ENCODE measurements at places on chromosomes 1 and 21.

- DNase-seq, result no peak
Observed at GRCh38 chr1:235919127-235919832, 52.6 kb upstream of the LYST start.

DNA sequence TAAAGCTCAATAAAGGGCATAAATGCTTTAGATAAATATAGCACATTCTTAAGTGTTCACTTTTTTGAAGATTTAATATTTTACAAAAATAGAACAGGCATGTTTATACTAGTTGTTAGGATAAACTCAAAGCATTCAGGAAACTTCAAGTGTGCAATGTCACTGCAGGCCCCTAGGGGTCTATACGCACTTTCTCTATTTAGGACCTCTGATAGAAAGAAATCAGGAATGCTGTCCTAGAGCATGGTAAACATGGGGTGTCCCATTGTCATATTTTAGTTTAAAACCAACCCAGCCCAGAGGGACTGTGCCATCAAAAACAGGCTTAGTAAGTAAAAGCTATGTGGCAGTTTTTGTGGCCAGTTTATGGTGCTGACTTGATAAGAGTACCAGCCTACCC is 102.2 kb downstream of the BARHL2 start:
- no peak for DNase-seq

- DNase-seq, result no peak
Observed at GRCh38 chr1:112767646-112768045, 52.5 kb upstream of the PPM1J start.

- no peak for DNase-seq
Observed at GRCh38 chr21:33022828-33023573, 2.7 kb upstream of the OLIG2 start.

DNA sequence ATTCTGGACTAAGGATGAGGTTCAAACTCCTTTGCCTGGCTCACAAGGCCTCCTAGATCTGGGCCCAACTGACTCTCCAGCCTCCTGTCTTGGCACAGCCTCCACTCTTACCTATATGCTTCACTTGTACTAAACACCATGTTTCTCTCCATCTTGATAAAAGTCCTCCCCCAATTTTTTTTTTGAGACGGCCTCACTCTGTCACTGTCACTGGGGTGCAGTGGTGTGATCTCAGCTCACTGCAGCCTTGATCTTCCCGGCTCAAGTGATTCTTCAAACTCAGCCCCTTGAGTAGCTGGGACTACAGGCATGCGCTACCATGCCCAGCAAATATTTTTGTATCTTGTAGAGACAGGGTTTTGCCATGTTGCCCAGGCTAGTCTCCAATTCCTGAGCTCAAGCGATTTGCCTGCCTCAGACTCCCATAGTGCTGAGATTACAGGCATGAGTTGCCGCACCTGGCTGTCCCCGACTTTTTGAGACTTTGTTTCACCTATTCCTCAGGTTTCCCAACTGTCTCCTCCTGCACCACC is 39.7 kb downstream of the CD34 start:
- no peak for DNase-seq

DNA sequence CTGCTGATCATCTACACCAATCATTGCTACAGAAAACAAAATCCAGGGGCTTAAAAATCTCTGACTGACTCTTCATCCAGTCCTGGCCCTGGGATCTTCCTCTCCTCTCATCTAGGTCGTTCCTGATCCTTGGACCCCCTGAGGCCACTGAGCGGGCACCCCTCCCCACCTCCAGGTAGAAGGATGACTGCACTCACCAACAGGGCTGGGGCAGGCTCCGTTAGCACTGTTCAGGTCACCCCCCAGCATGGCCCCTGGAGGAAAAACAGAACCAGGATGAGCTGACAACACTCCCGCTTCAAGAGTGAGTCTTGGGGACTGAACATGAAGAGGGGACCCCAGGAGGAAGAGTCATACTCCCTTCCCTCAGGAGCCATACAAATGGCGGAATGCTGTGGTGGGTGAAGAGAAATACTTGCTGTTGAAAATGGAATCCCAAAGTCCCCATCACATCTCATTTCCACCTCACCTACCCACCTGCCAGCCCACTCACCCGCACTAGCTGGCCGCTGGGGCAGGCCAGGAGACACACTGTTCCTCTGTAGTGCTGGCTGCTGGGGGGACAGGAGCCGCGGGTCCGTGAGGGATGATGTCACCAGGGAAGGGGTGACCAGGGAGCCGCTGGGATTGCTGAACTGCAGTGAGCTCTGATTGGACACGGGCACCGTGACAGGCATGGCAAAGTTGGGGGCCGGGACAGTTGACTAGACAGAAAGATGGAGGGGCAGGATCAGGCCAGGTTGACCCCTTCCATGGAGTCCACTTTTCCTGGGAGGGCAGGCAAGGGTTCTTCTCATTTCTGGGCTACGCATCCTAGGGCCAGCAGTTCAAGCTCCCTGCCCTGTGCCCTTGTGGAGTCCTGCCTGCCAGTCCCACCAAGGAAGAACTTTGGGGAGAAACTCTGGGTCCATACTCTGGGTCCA is 21.2 kb downstream of the MEF2D start:
- no peak for DNase-seq

GRCh38 chr1:199157494-199157893 is 518.7 kb downstream of the PTPRC start:
- DNase-seq, result no peak

GRCh38 chr1:246004301-246004700 is 502.8 kb downstream of the SMYD3 start:
- no peak for DNase-seq

DNA sequence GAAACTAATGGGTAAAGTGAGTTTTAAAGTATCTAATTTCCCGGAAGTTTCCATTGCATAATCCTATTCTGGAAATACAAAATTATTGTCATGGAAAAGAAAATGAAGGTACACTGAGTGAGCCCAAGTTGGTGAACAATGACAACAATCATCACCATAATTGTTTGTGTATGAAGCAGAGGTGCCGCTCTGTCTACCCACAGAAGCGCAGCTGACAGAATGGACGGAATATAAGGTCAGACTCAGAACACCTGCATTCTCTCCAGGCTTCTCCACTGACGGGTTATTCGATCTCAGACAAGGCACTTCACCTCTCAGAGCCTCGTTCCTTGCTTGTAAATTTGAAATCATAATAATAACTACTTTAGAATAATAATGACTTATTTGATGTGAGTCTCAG is 99.1 kb upstream of the NGF start:
- peak; percentile 86 for DNase-seq

Data from NCI-H2227 treated with DMSO at 0.1 percent for 48 hours (cell line).